ENCODE measurements at places on chromosomes 11 and 22.

GRCh38 chr11:86152901-86153300 lies 84.0 kb upstream of the PICALM start:
- no peak for DNase-seq

GRCh38 chr22:28369854-28370253 lies 309.8 kb downstream of the TTC28 start:
- no peak for DNase-seq

GRCh38 chr11:71914617-71915189 lies 13.7 kb downstream of the XNDC1N start:
- no peak for DNase-seq

DNA sequence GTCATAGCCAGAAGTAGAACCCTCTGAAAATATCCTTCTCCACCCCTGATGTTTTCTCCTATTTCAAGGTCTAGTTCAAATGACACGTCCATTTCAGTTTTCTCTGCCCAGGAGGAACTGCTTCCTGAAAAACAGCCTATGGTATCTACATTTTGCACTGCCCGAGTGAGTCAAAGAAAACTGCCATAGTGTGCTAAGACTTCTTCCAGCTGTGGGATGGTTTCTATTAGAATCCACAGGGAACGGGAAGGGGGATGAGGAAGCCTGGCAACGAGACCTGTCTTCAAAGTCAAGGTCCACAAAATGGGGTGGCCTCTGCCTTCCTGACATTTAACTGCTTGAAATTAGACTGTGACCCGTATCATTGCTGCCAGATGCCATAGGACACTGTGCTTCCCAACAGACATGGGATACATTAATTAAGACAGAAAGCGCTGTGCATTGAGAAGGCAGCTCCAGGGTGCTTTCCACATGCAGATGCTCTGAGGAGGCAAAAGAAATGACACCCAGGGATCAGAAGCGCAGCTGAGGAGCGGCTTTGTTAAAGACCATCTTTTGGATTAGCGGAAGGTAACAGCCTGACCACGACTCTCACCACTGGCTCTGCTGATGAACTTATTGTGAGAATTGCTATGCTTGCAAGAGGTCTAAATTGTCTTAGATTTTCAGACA lies 39.4 kb upstream of the NUP50 start:
- DNase-seq, result no peak

- DNase-seq, result no peak
Measured at GRCh38 chr11:134582770-134583095, 170.7 kb upstream of the B3GAT1 start.
